ENCODE measurements at places on chromosomes 6 and 20. TPM values are rescaled to one million over a fixed set of nuclear protein-coding genes. Genes with fewer than 3 reads are reported as not detected.

Gene BCAS1
- total RNA-seq = 0.09 TPM

Gene VNN1
- total RNA-seq = not detected

Gene LY6G6F
- total RNA-seq = not detected

Gene FUCA2
- 6.6 TPM for total RNA-seq

Gene PPIL6
- 0.27 TPM for total RNA-seq

Gene SAMD5
- total RNA-seq = not detected

Gene ERVFRD-1
- not detected for total RNA-seq

Gene TMEM14C
- total RNA-seq = 62.0 TPM

Gene KIAA1755
- total RNA-seq = not detected

Gene KCNG1
- 1.8 TPM for total RNA-seq

Gene ZNF334
- 4.4 TPM for total RNA-seq

Gene SENP6
- 70.2 TPM for total RNA-seq

Gene SNX21
- total RNA-seq = 1.4 TPM

Gene NOTCH4
- 1.3 TPM for total RNA-seq

Gene HAO1
- not detected for total RNA-seq

Gene MATN4
- total RNA-seq = 0.74 TPM

Gene MAFB
- not detected for total RNA-seq

Gene ME1
- 0.49 TPM for total RNA-seq

Gene CGA
- not detected for total RNA-seq

Gene HLA-DQA2
- not detected for total RNA-seq

Gene C20orf202
- not detected for total RNA-seq

Gene PNLDC1
- total RNA-seq = 0.34 TPM

Gene SCAF8
- 31.3 TPM for total RNA-seq

Gene STK35
- 18.4 TPM for total RNA-seq

Gene RPN2
- total RNA-seq = 103 TPM

Gene ADGRB3
- not detected for total RNA-seq

Gene PRND
- total RNA-seq = not detected

Gene GJA10
- total RNA-seq = not detected

Gene SPATS1
- total RNA-seq = not detected

Gene SNAI1
- total RNA-seq = 1.4 TPM

Gene CRISP2
- total RNA-seq = not detected

Measured in activated CD8-positive, alpha-beta T cell treated with anti-CD3 and anti-CD28 coated beads for 36 hours (primary cell).